ENCODE measurements at places on chromosomes 11 and 22.

GRCh38 chr11:117818041-117818873 lies 6.3 kb downstream of the FXYD2 start:
- peak; percentile 22 for DNase-seq

GRCh38 chr11:72951193-72951592 lies 137.0 kb downstream of the ATG16L2 start:
- no peak for DNase-seq

DNA sequence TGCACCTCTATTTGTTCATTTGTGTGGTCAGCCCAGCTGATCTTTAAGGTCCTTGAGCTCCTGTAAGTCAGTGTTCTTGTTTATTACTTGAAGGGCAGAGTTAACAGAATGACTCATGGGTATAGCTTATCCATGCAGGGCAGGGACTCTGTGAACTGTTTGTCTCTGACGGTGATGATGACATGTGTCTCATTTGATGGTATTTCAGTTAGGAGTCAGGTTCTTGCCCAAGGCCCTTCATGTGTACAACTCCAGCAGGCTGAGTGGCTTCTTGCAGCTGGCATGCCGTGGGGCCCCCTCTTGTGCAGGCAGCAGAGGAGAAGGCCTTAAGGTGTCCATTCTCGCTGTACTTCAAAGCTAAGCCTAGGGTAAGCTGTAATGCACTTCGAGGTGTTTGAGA lies 165.1 kb downstream of the DBX1 start:
- no peak for DNase-seq

GRCh38 chr11:15711311-15711710 lies 596.6 kb downstream of the INSC start:
- DNase-seq, result no peak

DNA sequence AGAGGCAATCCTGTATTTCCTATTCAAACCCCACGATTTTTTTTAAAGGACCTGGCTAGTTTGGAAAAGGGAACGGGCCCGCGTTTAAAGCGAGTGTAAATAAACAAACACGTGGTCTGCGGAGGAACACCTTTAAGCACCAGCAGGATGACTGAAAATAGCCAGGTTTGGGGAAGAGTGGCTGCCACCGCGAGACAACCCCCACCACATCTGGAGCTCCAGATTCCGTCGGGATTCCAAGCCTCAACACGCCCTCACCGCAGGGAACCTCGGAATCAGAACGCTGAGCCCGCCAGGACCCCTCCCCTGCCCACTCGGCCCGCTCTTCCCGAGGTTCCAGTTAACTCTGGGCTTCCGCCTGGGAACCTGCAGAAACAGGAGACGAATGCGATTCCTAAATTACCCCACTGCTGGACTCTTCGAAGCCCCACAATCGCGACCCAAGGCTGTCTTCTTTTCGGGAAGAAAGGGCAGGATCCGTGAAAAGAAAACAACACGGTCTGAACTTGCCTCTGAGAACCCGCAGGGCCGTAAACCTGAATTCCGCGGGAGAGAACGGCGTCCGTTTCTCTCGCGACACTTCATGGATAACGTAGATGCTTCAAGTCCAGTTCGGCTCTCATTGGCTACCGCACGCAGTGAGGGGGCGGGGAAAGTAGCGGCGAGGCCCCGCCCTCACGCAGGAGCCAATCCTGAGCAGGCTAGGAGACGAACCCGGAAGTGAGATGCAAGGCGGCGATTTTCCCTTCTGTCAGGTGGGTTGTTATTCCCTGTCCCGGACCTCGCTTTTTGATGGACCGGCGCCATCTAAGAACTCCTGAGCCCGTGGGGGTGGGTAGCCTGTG lies at the start of the genes ANKRD49 and MRE11:
Gene ANKRD49 (plus strand): TSS at position 704 of the 845 bp plus-strand sequence. CDS start 2,710 bp downstream, outside the sequence.
Gene MRE11 (minus strand): TSS at position 564 of the 845 bp plus-strand sequence. CDS start 1,043 bp downstream, outside the sequence.
- peak; percentile 91 for DNase-seq

DNA sequence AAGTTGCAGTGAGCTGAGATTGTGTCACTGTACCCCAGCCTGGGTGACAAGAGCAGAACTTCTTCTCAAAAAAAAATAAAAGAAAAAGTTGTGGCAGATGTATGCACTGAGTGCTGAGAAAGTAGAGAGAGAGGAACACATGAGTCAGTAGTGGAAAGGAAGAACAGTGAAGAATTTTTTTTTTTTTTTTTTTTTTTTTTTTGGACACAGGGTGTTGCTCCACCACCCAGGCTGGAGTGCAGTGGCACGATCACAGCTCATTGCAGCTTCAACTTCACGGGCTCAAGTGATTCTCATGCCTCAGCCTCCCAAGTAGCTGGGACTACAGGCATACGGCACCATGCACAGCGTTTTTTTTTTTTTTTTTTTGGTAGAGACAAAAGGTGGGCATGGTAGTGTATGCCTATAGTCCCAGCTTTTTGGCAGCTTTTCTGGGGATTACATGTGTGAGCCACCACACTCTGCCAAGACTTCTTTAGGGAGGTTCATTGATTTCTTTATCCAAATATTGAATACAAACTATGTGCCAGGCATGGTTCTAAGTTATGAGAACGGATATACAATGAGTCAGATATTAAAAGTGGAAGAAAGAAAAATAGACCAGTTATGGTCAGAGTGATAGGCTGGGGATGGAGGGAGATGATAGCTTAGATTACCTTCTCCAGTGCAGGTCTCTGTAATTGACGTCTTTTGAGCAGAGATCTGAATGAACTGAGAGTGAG lies 62.0 kb downstream of the YAP1 start:
- DNase-seq, result no peak

GRCh38 chr11:26044389-26044788 lies 287.5 kb upstream of the ANO3 start:
- no peak for DNase-seq

- DNase-seq, result no peak
Observed at GRCh38 chr11:15801616-15802015, 554.7 kb downstream of the SOX6 start.

- no peak for DNase-seq
Observed at GRCh38 chr22:46934746-46935491, 172.5 kb downstream of the TBC1D22A start.

GRCh38 chr11:130483124-130483523 lies 34.7 kb downstream of the ADAMTS15 start:
- DNase-seq, result no peak
